ENCODE measurements at places on chromosomes 1 and 21.

- no peak for DNase-seq
Measured at GRCh38 chr1:87208931-87209330, 119.7 kb upstream of the LMO4 start.

DNA sequence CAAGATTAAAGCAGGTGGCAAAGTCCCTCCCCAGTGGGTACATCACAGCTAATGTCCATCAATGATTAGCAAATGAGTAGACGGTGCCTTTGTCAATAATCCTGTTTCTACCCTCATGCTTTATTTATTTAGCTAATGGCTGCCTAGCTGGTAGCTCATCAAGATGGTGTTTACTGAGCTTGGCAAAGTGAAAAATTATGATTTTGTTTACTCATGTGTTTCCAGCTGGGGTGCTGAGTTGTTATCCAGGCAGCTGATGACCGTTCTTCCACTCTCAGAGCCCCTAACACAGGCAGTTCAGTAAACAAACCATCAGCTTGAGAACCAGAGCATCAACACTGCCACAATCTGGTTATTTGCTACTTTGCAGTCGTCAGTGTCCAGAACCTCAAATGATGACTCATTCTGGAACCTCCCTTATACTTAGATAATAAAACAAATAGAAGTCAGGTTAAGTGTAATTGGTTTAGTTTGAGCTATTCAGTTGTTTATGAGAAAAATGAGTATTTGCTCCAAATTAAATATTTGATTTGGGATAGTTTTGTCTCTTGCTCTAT lies 163.9 kb downstream of the ST6GALNAC5 start:
- DNase-seq = no peak

DNA sequence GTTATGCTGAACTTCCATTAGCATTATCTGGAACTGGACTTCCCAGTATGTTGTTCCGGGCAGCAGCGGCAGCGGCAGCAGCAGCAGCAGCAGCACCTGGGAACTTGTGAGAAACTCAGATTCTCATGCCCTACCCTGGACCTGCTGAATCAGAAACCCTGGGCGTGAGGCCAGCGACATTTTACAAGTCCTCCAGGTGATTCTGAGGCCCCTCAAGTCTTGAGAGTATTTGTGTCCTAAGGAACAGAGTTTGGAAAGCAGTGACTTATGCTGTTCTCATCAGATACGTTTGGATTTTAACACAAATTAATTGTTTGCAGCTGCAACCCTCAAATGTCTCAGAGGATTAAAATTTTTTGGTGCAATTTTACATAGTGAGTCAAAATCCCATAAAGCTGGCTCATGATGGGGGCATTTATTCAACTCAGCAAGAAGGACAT lies 157.2 kb upstream of the KAZN start:
- no peak for DNase-seq

GRCh38 chr1:153028766-153029165 lies 2.2 kb upstream of the SPRR1B start:
- no peak for DNase-seq

Measured in GM12891 (cell line).